ENCODE measurements at places on chromosomes 12 and 14.

DNA sequence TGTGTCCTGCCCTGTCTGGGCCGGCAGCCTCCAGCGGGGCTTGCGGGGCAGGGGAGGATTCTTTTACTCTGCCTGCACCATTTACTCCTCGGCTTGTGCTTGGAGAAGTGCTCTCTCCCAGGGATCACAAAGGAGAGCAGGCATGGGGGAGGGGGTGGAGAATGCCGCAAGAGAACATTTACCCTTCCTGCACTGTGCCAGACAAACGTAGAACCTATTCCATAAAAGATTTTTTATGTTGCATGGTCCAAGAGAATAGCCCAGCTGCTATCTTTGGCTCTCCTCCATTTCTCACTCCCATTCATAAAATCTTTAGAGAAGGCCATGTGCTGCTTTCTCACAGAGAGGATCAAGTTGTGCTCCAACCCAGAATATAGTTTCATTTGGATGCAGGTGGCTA is 159.4 kb downstream of the SPTSSA start:
- DNase-seq = no peak

DNA sequence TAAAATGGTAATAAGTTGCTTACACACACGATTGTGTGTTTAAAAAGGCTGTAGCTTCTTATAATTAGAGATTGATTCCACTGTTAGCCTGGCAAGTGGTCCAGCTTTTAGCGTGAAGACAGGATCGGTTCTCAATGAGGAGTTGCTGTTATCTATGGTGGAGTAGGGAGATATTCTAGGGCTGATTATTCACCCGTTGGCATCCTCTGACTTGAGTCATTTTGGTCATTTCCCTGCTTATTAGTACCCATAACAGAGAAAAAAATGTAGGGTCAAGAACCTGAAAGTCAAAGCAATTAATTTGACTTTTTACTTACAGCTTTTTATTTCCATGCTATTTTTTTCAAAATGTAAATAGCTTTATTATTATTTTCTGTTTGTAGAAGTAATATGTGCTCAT is 76.0 kb downstream of the KCNK13 start:
- no peak for DNase-seq

DNA sequence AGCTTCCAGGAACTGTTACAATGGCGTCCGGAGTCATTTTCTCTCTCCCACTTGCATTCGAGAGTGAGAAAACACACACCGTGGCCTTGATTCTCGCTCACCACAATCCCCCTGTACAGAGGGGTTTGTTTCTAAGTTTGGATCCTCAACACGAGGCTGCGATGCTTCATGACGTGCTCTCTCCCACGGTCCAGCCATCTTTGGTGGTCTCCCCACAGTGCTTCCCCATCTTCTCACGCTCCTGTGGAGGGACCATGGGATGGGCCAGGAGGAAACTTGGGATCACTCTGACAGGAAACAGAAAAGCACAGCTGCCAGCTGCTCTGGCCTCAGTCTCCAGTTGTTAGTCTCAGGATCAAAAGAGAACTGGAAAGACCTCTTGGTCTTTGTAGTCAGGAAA is 28.1 kb downstream of the OR10P1 start:
- DNase-seq = no peak

GRCh38 chr14:85056267-85056666 is 473.7 kb upstream of the FLRT2 start:
- no peak for DNase-seq

DNA sequence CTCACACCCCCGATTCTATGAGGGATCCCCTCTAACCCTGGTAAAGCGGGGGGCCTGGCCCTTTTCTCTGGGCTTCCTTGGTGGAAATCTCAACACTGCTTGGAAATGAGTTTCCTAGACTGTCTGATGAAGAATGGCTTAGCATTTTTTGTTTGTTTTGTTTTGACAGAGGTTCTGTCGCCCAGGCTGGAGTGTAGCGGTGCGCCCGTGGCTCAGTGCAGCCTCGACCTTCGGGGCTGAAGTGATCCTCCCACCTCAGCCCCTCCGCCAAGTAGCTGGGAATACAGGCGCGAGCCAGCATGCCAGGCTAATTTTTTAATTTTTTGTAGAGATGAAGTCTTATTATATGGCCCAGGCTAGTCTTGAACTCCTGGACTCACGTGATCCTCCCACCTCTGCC is 30.3 kb downstream of the TC2N start:
- DNase-seq = no peak

DNA sequence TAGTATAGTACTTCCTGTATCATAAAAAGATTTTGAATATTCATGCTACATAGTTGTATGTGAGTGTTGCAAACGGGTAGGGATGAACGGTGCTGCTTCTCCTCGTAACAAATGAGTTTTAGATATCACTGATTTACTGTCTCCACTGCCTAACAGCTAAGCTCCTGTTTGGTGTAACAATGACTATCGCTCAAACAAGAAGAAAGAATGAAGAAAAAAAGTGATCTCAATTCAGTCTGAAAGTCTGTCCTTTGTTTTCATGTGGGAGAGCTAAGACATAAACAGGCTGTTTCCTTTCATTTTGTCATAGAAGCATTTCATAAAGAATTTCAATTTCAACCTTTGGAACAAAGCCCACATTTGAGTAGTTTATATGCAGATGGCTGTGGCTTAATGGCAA is 26.1 kb upstream of the RTRAF start:
- no peak for DNase-seq

DNA sequence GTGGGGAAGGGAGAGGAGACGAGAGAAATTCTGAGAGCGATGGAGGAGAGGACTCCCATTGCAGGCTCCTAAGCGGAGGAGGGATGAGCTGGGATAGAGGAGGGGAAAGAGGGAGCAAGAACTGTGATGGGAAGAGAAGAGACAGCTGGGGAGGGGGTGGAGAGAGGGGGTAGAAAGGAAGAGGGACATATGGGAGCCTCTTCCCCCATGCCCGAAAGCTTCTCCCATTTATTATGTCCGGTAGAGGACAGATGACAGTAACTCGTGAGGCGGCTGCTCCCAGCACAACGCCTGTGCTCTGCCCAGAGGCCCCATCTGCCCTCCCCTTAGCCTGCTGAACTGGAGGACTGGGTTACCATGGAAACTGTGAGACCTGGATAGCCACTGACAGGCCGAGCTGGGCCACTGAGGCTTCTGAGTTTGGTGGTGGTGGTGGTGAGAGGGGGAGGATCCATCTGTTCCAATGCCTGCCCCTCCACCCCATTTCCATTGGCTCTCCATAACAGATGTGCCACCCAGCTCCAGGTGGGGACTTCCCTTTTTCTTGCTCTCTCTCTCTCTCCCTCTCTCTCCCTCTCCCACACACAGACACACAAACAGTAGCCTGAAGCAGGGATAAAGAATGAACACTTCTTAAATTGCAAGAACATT is 8.3 kb downstream of the CPNE6 start:
- no peak for DNase-seq
